ENCODE measurements at places on chromosomes 6 and 20.
A peak's percentile ranks its signal among the peaks of the same experiment; 100 is the strongest.

DNA sequence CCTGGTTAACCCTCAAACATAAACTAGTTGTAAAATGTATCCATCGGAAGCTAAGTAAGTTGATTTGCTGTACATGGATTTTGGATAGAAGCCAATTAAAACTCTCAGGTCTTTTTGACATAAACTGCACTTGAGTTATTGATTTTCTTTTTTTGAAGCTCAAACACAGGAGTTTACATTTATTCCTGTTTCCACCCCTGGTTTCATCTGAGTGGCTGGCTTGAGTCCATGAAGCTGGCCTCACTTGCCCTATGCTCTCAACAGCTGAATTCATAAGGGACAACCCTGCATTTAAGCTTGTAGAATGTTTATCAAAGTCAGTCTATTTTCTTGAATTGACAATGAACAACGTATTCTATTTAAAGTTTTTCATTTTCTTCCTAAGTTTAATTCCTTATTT lies 58.1 kb upstream of the PLEKHG1 start:
- DNase-seq, result peak; percentile 82

DNA sequence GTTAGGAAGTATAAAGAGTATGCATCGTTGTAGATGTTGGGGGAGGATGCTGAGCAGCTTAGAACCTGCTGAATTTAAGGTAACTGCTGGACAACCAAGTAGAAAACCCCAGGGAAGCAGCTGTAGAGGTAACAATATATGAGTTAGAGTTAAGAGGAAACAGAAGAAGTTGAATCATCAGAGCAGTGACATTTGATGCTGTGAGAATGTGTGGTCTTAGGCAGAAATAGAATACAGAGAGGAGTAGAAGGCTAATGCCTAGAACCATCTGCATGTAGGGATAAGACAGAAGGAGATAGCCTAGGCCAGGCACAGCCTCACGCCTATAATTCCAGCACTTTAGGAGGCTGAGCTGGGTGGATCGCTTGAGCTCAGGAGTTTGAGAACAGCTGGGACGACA lies 22.6 kb upstream of the DYNLRB1 start:
- DNase-seq, result no peak

GRCh38 chr20:6480328-6481200 lies 286.9 kb upstream of the BMP2 start:
- no peak for DNase-seq

GRCh38 chr6:31621991-31622390 lies 1.5 kb downstream of the PRRC2A start:
- DNase-seq, result no peak

- no peak for DNase-seq
These were observed 487.4 kb downstream of the HAO1 start for GRCh38 chr20:7452890-7453289.

DNA sequence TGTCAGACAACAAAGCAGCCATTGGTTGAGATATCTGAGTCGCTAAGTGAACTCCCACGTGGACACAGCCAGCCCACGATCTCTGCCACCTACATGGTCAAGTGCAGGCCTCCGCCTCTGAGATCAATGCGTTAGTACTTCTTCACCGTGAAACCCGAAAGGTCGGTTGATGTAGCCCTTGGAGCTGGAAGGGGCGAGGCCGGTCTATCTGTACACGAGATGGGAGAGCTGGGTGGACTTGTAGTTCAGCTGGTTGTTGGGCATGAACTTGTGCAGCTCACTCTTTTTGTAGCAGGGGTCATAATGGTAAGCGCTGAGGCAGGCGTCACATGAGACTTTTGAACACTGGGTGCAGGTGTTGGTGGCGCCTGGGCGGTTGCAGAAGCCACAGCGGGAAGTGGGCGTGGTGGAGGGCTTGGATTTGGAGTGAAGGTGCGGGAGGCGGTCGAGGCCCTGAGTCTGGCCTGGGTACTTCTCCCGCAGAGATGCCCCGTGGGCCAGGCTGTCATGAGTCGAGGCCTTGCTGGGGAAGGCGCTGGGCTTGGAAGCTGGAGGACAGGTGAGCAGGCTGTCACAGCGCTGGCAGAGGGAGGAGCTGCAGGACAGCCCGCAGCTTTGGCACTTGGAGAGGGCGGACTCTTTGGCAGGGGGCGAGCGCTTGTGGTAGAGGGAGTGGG lies 9.8 kb downstream of the SPATA2 start:
- no peak for DNase-seq

DNA sequence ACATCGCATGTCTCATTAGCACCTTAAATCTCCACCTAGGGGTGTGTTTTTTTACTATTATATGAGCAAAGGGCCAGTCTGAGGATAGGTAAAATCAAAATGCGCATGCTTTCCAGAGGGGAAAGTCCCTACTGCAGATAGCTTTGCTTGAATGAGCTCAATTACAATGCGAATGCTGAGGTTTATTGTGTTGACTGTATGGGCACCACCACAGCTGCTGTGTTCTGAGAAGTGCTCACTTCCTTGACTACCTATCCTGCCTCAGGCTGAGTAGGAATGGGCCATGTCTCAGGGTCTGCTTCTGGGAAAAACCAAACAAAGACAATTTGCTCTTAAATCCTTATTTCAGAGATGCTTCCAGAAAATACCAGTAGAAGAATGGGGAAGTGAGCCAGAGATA lies 36.6 kb downstream of the MOCS1 start:
- DNase-seq, result no peak

DNA sequence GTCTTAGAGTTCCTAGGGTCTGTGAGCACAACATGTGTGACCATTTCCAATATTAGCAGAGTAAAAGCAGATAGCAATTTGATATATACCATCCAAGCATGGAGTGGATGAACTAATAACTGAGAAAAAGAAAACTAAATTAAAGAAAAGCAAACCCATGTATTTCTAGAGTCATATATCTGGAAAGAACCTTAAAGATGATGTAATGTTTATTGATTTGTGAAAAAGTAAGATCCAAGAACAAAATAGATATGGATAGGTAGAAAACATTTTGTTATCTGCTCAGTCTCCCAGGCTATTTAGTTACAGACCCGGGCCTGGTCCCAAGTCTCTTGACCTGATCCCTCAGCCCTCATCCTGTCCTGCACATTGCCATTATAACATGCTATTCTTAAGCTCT lies 526.8 kb downstream of the EPM2A start:
- no peak for DNase-seq

GRCh38 chr20:2610941-2611720 lies 41.3 kb upstream of the NOP56 start:
- no peak for DNase-seq

DNA sequence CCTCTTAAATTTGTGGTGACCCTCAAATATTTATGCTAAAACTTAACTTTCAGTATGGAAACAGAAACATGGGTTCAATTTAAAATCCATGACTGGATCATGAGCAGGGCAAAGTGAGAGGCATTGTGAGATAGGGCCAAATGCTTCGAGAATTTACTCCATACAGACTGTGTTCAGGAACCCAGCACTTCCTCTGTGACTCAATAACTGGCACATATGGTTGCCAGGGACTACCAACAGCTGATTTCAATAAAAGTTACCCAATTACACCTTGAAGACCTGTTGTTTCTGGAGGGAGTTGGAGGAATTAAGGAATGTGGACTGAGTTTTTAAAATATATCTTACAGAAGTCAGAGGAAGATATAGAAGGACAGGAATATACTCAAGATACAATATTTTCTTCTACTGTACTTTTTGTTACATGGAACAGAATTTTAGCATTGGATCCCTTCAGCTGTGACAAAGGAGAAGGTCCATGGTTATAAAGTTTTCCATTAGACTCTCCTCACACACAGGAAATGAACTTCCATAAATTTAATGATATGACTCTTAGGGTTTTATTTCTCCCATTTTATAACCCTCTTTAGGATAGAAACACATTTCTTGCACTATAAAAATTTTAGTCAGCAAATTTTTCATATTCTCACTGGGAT lies 258.5 kb downstream of the KHDC1L start:
- no peak for DNase-seq

DNA sequence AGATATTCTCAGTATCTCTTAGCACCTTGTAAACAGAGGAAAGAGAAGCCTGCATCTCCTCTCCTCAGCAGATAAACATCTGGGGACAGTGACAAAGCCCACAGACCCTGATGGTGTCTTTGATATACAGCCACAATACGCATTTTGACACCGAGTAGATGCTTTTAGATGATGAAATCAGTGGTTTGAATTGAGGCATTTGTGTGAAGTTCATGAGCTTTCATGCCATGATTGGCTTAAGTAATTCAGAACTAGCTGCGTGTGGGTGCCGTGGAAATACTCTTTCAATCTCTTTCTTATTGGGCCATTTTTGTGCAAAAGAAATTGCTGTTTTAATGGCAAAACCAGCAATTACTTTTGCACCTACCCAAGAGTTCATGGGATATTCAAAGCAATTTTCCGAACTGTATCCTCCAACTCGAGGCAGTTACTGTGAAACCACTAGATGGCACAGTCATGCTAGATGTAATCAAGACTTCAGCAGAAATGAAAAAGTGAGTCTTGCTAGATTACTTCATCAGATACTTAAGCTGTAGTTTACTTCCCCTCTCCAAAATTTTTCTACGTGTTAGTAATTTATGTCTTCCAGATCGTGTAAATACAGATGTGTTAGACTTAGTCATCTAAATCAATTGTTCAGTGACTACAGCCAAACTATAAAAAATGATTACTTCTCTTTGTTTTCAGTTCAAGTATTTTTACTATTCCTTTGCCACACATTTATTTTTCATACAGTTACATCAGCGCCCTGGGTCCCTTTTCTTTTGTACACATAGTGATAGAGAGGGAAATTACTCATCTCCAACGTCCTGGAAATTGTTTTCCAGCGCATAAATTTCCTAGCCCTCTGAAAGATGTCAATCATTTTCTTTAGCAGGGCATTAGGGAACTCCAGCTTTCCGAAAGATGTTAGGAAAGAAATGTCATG lies 49.4 kb downstream of the IYD start:
- DNase-seq, result peak; percentile 59

DNA sequence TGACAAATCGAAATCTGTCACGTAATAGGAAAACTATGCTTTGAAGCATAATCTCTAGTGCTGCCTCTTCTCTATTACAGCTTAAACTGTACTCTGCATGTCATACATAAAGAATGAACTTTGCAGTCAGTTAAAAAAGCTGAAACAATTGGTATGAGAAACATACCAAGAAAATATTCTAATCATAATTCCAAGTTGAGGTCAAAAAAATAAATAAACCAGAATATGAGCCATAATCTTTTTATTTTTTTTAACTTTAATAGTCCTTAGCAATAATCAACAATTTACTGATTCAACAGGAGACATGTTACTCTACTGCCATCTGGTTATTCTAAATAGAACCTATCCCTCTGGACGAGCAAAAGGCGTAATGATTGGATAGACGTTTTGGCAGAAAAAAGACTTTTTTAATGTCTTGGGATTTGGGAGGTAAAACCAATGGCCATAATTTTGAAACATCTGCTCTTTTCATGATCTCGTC lies 224.4 kb upstream of the FLRT3 start:
- DNase-seq, result no peak

DNA sequence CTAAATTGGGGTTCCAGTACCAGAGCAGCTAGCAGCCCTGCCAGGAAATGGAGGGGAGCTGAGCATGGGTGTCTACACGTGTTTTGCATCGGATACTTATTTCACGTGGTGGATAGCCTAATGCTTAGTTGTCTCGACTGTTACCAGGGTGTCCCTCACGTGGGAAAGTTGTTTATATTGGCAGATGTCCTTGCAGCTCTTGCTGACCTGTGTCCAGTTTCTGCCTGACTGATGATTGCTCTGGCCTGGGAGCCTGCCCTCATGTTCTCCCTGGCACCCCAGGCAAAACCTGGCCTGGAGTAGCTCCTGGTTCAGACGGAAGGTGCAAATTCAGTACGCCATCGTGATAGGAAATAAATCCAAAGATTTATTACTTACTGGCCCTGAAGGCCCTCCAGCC lies 11.8 kb upstream of the FERMT1 start:
- no peak for DNase-seq

GRCh38 chr6:142035890-142036289 lies 96.8 kb upstream of the GJE1 start:
- no peak for DNase-seq

- DNase-seq, result no peak
These were observed 116.9 kb upstream of the FLRT3 start for GRCh38 chr20:14454296-14454695.

DNA sequence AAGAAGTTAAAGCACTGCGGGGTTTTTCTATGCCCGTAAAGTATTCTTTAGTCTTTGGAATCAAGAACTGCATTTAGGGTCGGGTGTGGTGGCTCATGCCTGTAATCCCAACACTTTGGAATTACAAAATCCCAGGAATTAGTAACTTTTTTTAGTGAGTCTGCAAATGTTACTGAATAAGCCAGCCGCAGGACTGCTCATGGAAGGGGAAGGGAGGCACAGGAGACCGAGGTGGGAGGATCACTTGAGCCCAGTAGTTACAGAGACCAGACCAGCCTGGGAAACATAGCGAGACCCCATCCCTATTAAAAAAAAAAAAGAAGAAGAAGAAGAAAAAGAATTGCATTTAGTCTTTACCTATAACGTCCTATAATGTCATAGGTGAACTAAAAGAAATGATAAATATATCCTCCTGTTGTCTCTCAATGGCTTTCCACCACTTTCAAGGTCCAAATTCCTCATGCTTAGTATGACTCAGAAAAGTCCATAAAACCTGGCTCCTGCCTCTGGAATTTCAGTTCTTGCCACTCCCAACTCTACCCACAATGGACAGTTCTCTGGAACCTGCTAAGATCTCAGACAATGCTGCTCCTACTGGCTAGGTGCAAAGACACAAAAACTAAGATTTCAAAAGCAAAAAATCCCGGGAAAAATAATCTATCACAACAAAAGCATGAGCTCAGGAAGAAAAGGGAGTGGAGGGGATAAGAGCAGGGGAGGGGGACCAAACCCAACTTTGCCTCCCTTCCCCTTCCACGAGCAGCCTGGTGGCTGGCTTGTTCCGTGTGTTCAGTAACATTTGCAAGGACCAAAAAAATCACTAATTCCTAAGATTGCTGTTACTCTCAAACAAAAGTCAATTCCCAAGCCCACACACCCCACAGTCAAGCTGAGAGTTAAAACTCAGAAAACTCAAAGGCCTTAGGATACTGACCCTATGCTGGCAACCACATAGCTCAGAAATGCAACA lies 39.0 kb downstream of the B4GALT5 start:
- no peak for DNase-seq

GRCh38 chr20:10676518-10676917 lies 2.7 kb upstream of the JAG1 start:
- no peak for DNase-seq

DNA sequence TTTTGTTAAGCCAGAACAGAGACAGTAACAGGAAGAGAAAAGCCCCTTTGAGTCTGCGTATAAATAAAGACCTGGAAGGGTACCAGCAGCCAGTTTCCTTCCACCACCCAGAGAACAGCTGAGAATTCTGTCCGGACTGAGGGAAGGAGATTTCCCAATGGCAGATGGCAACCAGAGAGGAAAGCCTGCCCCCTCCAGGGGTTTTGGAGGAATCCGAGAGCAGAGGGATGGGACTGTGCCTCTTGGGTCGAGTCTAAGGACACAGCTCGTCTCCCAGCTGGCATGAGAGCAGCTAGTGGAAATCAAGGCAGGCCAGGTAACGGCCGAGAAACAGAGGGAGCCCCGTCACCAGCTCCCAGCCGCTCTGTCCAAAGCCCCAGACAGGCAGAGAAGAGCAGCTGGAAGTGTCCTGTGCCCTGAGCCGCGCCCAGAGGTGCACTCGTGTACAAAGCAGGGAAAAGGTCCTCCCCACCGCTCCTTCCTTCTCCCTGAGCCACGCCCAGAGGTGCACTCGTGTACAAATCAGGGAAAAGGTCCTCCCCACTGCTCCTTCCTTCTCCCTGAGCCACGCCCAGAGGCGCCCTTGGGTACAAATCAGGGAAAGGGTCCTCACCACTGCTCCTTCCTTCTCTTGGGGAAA lies 134.0 kb upstream of the SNX9 start:
- no peak for DNase-seq
